ENCODE measurements at places on chromosomes 6 and 20.
A peak's percentile ranks its signal among the peaks of the same experiment; 100 is the strongest.

DNA sequence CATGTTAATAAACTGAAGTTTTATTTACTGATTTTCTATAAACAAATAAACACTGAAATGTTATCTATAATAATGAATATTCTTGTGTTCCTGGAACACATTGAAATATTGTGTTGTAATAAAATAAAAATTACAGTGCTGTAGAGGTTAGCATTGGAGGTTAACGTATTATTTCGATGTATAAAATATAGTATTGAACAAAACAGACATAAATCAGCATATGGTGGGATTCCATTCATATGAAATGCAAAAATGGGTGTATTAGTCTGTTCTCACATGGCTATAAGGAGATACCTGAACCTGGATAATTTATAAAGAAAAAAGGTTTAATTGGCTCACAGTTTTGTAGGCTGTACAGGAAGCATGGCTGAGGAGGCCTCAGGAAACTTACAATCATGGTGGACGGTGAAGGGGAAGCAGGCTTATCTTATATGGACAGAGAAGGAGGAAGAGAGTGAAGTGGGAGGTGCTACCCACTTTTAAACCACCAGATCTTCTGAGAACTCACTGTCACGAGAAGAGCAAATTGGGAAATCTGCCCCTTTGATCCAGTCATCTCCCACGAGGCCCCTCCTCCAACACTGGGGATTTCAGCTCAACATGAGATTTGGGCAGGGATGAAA, 24.6 kb upstream of the BMP6 start:
- no peak for DNase-seq

DNA sequence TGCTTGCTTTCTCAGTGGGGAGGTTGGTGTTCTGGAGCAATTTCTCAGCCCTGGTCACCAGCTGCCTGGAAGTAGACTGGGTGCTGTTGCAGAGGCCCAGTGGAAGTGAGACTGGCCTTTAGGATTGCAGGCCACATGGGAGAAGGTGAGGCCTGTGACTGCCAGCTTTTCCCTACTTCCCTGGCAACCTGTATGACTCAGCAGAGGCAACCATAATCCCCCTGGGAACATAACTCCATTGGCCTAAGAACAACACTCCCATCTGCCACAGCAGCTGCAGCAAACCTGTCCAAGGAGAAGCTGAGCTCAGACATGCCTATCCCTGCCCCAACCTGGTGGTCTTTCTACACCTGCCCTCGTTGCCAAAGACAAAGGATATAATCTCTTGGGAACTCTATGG, 473.5 kb upstream of the SPTLC3 start:
- DNase-seq = no peak

- peak; percentile 34 for DNase-seq
Measured at GRCh38 chr6:151323791-151324487, 67.4 kb downstream of the ZBTB2 start.

GRCh38 chr6:132789396-132789776, 9.1 kb downstream of the SLC18B1 start:
- no peak for DNase-seq

GRCh38 chr20:3172126-3172932, 1.0 kb downstream of the LZTS3 start:
- no peak for DNase-seq

DNA sequence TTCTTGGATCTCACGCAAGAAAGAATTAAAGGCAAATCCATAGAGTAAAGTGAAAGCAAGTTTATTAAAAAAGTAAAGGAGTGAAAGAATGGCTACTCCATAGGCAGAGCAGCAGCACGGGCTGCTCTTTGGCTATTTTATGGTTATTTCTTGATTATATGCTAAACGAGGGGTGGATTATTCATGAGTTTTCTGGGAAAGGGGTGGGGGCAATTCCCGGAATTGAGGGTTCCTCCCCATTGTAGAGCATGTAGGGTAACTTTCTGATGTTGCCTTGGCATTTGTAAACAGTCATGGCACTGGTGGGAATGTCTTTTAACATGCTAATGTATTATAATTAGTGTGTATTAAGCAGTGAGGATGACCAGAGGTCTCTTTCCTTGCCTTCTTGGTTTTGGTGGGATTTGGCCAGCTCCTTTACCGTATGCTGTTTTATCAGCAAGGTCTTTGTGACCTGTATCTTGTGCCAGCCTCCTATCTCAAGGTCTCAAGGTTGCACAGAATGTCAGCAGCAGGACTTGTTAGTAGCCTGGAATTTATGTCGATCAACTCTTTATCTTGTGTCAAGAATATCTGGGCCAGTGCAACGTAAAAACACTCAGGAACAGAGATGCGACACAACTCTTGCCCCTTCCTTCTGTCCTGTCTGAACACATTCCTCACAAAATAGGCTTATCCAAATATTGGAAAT, 931.4 kb downstream of the QKI start:
- DNase-seq = no peak

- no peak for DNase-seq
Measured at GRCh38 chr6:50792771-50793170, 25.9 kb upstream of the TFAP2B start.

- no peak for DNase-seq
Measured at GRCh38 chr6:17869010-17869752, 118.3 kb downstream of the KIF13A start.

GRCh38 chr6:169641461-169642085, 60.3 kb downstream of the WDR27 start:
- DNase-seq = no peak

DNA sequence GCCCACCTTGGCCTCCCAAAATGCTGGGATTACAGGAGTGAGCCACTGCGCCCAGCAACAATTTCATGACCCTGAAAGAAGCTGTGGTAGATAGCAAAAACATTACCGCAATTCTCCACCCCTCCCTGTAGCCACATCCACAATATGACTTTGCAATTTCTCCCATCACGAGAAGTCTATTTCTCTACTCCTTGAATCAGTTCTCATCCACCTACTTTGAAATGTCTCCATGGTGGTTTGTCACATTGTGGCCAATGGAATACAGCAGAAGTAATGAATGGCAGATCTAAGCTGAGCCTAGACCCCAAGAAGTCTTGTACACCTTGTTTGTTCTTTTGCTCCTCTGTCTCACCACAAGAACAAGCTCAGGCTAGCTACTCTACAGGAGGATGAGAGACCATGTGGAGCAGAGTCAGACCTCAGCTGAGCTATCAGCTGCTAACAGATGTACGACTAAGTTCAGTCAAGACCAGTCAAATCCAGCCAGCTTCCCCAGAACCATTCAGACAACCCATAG, 6.3 kb downstream of the OXT start:
- no peak for DNase-seq

GRCh38 chr6:109164331-109164730, 69.0 kb downstream of the CEP57L1 start:
- DNase-seq = no peak

GRCh38 chr6:131828080-131828479, 20.3 kb downstream of the ENPP1 start:
- DNase-seq = no peak

- DNase-seq = no peak
Measured at GRCh38 chr6:2307799-2308198, 62.4 kb upstream of the GMDS start.

DNA sequence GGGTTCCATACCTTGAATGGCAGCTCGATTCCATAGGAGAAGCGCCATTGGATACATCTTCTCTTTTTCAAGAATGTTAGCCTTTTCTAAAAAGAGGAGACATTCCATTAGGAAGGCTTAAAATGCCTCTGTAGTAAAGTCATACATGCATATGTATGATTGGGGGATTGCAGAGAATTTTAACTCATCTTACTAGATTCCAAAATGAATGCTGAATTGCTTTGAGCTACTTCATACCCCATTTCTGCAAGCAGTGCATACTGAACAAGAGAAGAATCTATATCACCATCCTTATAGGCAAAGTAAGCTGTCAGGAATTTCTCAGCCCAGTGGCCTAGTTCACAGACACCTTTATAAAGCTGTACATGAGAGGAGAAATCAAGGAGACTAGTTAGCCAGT, 80.3 kb downstream of the NDUFAF5 start:
- DNase-seq = no peak

DNA sequence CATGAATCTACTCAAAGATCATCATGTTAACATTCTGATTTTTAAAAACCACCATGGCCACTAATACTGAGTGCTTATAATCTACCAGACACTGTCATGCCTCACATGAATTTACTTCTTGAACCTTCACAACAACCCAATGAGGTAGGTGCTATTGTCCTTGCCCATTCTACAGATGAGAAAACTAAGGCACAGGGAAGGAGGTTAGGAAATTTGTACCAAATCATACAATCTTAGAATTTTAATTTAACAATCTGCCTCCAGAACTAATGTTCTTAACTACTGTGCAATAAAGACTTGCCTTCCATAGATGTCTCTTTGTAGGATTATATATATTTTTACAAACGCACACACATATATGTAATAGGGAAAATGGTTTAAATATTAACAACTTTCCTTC, 269.5 kb downstream of the ALDH8A1 start:
- DNase-seq = no peak
